Activated T-helper 1 cell treated with anti-CD3 and anti-CD28 coated beads, Interleukin-12 subunit alpha, Interleukin-12 subunit beta, Interleukin-2, Interleukin-4 antibody, amounts not matched to agents 30 ng/mL and 10 ng/mL and 1 ng/mL, durations not matched to agents 14 hours and 24 hours and 36 hours (primary cell): ENCODE measurements at places on chromosomes 13 and 19. TPM values are rescaled to one million over a fixed set of nuclear protein-coding genes. Genes with fewer than 3 reads are reported as not detected.

DNA sequence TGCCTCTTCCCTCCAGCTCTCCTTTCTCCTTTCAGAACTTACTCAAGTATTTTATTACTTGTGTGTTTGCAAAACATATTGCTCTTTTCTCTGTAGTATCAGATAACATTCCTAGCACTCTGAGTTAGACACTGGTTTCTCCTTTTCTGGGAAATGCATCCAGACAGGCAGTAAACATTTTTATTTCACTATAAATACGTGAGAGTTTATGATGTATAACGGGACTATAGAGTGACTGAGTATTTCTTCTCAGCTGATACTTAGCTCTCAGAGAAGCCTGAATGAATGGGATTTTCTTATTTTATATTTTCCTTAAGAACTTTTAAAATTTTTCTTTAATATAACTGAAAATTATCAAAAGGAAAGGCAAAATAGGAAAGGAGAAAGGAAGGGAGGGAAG, 211.2 kb upstream of the EDNRB start:
- DNase-seq: no peak

DNA sequence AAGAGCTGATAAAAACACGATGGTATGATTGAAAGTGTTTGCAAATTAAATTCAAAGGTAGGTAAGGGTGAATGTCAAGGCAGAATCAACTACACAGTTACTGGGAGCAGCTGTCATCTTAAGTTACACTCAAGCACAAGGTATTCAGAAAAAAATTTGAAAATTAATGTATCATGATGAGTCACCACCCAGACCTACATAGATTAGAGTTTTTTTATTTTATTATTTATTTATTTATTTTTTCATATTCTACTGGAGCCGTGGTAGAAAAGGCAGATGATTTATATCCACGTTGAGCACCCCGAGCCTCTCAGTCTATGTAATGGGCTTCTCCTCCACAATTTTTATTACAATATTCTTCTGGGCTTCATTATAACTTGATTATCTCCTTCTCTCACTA, 728.9 kb upstream of the ARGLU1 start:
- DNase-seq: no peak

- DNase-seq: no peak
These were observed 300.5 kb downstream of the SPRY2 start for GRCh38 chr13:80040196-80040980.

DNA sequence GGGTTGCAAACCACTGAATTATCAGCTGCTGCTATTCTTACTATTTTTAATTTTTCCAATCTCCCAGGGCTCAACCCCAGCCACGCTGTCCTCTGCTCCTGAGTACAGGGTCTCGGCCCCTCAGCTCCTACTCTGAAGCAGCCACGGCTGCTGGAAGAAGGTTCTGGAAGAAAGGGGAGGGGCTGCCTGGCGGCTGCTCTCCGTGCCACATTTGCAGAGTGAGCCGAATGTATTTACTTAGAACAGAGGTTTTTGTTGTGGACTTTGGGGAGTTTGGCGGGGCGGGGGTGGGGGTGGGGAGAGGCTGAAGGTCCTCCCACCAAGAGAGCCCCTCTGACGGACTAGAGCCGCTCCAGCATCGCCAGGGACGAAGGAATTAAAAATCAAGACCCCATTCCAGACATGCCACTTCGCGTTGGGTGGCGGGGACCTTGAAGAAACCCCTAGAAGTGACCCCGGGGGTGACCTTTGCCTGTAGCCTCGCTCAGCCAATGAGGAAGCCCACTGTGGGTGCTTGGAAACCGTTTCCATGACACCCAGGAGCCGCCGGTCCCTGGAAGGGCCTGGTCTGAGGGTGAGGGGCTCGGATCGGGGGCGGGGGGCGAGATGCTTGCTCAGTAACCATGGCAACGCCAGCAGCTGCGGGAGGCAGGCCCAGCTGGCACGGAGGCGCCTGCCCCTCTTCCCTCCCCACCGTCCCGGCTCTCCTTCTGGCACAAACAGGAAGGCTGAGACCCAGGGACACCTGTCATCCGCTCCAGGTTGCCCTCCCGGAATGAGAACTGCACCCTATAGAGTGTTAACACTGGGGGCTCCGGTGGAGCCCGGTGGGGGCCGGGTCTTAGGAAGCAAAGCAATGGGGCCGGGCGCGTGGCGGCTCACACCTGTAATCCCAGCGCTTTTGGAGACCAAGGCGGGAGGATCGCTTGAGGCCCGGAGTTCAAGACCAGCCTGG, 54.2 kb upstream of the PTPRS start:
- no peak for DNase-seq

DNA sequence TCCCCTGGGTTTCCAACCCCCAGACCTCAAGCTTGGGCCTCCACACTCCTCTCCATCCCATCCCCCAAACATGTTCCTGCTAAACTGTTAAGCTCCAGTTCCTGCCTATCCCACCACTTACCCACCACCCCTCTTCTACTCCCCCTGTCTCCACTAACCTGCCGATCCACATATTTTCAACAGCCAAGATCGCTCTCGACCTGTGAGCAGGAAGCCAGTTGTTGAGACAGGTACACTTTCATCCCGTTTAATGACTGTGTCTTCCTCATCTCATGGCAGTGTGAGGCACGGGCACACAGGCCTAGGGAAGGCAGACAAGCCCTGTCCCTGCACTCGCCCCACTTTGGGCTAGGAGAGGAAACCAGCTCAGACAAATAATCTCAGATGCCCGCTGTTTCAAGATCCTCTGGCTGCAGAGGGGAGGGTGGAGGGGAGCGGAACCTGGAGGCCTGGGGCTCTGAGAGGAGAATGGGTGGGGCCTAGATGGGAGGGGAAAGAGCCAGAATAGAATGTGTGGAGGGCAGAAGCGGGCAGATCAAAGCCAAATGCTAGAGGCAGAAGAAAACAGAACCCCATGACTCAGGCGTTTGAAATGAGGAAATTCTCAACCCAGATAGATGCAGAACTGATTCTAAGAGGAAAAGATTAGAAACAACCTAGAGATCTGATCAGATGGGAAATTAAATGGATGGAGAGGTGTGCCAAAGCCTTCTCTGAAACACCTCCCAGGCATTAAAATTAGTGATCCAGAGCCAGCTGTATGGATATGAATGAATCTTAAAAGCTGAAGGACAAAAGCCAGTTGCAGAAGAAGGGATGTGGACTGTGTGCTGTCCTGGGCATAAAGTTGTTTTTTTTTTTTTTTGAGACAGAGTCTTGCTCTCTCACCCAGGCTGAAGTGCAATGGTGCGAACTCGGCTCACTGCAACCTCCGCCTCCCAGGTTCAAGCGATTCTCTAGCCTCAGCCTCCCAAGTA, 16.9 kb upstream of the CYP2S1 start:
- peak; percentile 32 for DNase-seq

GRCh38 chr19:18165794-18166544, 7.6 kb upstream of the IFI30 start:
- no peak for DNase-seq

- DNase-seq: no peak
These were observed 237.4 kb downstream of the LMO7 start for GRCh38 chr13:75873494-75873893.

DNA sequence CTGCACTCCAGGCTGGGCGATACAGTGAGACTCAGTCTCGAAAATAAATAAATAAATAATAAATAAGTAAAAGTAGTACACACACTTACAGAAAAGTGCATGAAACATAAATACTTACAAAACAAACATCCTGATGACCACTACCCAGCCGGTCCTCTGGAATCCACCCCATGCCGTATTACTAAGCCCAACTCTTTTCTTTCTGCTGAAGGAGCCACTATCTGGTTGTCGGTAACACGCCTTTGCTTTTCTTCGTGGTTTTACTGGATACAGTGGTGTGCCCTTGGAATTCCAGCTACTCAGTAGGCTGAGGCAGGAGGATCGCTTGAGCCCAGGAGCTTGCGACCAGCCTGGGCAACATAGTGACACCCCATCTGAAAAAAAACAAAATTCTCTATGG, 39.4 kb downstream of the CELF5 start:
- DNase-seq: no peak

DNA sequence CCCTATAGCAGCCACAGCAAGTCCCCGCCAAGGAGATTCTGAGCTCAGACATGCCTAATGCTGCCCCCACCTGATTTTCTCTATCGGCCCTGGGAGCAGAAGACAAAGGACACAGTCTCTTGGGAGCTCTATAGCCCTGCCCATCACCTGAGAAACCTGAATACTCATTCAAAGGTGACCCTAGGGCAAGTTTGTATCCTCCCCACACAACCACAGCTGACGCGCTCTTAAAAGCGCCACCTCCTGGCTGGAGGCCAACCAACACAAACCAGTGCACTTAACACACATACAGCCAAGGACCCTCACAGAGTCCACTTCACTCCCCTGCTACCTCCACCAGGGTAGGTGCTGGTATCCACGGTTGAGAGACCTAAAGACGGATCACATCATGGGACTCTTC, 8.8 kb upstream of the IGFL4 start:
- DNase-seq: no peak

DNA sequence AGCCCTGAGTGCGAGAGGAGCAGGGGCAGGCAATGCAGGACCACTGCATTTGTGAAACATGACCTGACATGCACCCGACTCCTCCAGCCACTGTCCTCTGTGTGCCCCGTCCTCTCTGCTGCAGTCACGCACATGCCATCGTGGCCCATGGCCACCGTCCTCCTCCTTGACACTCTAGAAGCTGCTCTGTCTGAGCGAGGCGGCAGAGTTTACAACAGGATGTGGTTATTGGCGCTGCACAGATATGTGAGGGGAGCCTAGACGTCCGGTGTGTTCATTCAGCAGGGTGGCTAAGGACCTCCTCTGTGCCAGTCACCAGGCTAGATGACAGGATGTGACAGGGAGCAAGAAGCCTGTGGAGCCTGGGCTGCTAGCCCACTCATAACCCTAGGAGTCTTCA, 277.8 kb downstream of the FOXO1 start:
- peak; percentile 79 for DNase-seq

DNA sequence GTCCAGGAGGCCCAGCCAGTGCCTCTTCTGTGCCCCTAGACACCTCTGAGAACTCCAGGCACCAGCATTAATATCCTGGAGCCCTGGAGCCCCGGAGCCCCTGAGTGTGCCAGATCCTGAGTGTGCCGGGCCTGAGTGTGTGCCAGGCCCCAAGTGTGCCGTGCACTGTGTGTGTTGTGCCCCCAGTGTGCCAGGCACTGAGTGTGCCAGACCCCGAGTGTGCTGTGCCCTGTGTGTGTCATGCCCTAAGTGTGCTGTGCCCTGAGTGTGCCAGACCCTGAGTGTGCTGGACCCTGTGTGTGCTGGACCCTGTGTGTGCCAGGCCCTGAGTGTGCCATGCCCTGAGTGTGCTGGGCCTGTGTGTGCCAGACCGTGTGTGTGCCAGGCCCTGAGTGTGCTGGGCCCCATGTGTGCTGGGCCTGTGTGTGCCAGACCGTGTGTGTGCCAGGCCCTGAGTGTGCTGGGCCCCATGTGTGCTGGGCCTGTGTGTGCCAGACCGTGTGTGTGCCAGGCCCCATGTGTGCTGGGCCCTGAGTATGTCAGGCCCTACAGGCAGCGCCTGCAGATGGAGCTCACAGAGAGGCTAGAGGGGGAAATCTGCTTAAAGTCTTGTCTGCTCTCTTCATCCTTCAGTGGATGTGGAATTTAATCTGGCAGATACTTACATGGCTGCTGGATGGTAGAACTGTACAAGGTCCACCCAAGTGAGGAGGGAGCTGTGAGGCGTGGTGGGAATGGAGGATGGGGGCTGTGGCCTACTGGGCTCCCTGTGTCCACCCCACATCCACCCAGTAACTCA, 53.9 kb downstream of the C13orf46 start:
- no peak for DNase-seq

DNA sequence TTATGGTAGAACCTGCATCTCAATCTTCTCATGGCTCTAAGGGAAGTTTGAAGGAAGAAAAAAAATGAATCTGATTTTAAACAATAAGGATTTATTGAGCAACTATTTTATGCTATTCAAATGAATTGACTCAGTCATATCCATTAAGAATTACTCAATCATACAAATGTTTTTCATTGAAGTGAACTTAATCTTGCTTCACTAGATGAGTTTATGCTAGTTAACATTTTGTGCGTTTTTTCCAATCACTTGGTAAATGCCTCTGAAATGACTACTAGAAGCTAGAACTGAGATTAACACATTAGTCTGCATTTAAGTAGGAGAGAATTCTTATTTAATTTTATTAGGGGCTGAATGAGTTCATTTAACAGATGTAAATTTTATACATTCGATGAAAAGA, 25.2 kb downstream of the RXFP2 start:
- DNase-seq: no peak

- DNase-seq: no peak
These were observed 11.1 kb downstream of the LMO7 start for GRCh38 chr13:75647126-75647784.

GRCh38 chr19:30428092-30428680, 56.0 kb downstream of the ZNF536 start:
- DNase-seq: no peak

GRCh38 chr13:113742445-113743120, 16.4 kb upstream of the TMEM255B start:
- no peak for DNase-seq

GRCh38 chr19:14147797-14148605, 11.6 kb upstream of the ASF1B start:
- peak; percentile 22 for DNase-seq

DNA sequence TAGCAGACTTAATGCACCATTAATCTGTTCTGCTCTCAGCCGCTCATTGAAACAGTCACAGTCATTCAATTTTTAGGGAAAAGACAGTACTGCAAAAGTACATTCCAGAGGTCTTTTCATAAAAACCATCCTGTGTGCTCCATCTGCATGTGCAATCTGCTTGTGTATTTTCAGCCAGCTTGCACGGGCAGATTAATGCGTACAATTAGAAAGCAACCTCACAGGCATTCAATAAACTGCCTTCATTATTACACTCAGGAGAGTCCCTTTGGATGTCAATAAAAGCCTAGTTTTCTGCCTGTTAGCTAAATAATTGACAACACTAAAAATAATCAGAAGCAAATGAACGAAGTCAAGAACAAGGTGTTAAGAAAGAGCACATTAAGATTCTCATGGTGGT, 41.9 kb downstream of the EPSTI1 start:
- DNase-seq: no peak

- no peak for DNase-seq
These were observed 12.1 kb downstream of the PPP6R1 start for GRCh38 chr19:55246462-55247451.

SHISA7 gene
- total RNA-seq: not detected in 2 replicates

APC2 gene
- 0.16 and 0.17 TPM in 2 replicates for total RNA-seq

CNN1 gene
- not detected in 2 replicates for total RNA-seq

PSPN gene
- total RNA-seq: 1.3 and 1.6 TPM in 2 replicates

YJEFN3 gene
- 13.6 and 15.0 TPM in 2 replicates for total RNA-seq

DCT gene
- total RNA-seq: not detected in 2 replicates

METTL21C gene
- not detected in 2 replicates for total RNA-seq

LIPE gene
- 32.8 and 38.5 TPM in 2 replicates for total RNA-seq
